ENCODE measurements at places on chromosomes 3 and 15.

DNA sequence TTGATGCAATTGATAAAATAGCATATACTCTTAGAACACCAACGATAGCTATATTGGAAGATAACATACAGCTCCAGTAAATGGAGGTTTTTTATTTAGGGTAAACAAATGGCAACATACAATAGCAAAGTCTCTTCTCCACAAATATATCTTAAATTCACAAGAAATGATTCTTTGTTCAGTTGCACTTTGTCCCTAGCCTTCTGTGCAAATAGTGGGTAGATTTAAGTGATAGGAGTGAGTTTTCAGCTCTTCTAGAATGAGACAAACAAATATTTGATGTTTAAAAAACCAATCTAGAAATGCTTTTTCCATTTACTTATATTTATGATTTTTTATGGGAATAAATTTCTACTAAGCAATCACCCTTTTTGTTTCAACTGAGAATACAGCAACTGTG is 253.8 kb downstream of the NEK10 start:
- DNase-seq: no peak

DNA sequence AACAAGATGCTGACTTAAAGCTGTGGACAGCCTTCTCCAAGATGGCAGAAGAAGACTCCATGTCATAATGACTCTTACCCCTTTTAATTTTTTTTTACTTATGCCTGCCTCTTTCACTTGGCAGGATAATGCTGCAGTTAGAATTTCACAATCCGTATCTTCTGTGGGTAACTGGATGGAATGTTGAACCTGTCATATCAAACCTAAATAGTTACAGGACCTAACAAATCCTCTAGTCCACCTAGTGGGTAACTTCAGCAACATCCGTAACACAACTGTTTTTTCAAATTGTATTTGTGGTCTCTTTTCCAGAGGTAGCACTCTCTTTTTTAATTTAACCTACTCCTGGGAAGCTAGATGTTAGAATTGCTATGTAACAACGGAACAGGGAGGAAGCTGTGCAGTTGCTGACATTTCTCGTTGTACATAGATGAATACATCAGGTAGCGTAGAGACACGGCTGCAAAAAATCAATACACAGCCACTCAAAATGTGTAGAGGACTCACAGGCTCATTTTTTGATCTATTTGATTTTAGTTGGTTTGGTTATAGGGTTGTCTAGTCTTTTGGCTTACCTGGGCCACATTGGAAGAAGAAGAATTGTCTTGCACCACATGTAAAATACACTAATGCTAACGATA is 43.9 kb upstream of the TRPM1 start:
- no peak for DNase-seq

DNA sequence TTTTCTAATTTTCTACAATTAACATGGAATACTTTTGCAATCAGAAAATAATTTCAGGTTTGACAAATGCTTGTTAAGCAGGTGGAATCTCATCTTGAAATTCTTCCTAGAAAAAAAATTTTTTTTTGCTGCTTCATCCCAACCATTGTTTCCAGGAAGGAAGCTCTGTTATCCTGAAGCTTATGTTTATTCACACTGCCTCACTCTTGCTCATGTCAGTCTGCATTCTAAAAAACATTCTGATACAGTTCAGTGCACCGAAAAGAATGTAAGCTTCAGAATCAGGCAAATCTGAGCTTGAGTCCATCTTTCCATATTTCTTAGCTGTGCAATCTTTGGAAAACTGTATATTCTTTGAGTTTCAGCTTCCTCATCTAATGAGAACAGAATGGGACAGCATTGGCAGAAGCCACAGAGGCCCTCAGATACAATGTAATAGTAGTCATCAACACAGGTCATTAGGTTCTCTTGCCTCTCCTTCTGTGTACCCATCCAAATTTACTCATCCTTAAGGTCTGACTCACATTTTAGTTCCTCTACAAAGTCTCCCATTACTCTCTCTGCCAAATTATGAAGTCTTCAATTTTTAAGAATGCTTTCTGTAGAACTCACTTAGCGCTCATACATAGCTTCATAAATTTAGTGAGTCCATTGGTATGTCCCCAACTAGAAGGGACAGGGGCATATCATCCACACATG is 881.8 kb upstream of the NR2F2 start:
- DNase-seq: no peak

- DNase-seq: no peak
Observed at GRCh38 chr3:71260782-71261181, 322.7 kb downstream of the FOXP1 start.

DNA sequence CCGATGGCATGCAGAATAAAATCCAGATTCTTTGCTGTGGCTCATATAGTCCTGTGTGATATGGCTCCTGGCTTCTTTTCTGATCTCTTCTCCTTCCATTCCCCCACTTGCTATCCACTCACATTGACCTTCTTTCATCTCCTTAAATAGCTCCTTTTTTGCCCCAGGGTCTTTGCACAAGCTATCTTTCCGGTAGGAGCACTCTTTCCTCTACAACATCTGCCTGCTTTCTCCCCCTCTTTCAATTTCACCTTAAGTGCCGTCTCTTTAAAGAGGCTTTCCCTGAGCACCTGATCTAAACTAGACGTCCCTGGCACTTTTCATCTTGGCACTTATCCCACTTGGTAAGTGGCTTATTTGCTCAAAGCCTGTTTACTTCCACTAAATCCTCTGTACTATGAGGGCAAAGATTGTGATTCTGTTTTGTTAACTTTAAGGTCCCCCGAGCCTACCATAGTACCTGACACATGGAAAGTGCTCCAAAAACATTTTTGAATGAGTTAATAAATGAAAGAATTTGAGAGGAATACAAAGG is 323.3 kb upstream of the TLE3 start:
- no peak for DNase-seq

DNA sequence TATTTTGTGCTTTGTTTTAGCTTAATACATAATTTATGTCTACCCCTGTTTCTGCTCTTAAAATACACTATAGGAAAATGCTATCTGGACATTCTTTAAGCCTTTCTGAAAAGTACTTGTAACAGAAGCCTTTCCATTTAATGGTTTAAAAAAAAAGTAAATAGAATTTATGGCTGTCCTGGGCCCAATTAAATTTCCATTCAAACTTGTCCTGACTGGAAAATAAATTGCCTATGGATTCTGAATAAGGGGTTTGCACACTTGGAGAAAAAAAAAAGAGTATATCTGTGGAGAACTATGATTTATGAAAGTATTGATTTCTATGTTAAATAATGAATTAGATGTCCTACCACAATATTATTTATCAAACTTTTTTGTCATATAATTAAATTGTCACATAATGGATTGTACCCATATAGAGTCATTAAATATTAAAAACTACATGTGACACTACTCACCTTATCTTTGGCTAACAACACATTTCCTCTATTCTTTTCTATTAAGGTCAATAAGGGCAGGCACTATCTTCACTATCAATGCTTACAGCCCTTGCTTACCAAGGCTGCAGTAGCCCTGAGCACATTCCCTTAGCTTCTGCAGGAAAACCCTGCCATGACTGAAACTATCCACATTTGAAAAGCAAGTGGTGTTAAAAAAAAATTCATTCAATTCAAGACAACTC is 396.1 kb upstream of the ROBO2 start:
- DNase-seq: no peak

- no peak for DNase-seq
Observed at GRCh38 chr3:159657176-159657575, 331.5 kb upstream of the IL12A start.

GRCh38 chr15:52350423-52350822 is 54.8 kb upstream of the MYO5C start:
- DNase-seq: no peak

DNA sequence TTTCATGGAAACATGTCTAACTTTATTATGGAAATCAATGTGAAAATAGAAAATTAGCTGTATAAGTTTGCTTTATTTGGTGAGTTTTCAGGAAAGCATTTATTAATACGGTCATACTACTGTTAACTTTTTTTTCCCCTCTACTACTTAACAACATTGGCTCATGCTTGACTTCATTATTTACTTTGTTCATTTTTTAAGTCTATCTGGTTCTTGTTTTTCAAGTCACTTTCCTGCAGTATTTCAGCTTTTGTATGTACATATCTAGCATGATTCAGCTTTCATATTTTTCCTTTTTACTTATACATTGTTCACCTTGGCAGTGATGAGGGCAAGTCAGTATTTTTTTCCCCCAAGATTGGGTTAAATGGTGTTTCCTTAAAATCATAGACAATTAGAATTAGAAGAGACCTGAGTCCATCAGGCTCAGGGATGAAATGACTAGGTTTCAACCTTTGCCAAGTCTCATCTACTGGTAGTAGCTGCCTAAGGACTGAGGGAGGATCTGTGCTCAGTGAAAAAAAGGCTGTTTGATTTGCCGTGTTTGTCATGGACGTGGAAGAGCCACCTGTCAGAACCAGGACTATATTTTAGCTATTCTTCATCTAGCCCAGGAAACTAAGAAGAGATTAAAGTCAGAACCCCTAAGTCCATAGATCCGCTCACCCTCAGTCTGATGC is 15.4 kb downstream of the TMOD3 start:
- DNase-seq: no peak

- peak; percentile 79 for DNase-seq
Observed at GRCh38 chr15:45458746-45459403, 63.7 kb downstream of the SLC30A4 start.

DNA sequence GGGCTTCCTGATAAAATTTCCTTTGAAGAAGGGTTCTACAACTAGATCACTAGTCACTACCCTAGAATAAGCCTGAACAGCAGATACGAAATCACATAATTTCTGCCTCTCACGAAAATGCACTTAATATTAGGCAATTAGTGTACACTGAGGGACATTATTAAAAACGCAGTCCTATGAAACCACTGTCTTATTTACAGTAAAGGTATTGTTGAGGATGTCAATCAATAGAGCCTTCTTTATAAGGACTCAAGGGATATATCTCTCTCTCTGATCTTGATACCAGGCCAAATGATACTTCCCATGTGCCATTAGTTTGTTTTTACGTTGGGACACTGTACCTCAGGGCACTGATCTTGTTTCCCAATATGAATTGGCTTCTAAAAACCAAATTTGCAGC is 59.6 kb downstream of the ETFA start:
- no peak for DNase-seq

DNA sequence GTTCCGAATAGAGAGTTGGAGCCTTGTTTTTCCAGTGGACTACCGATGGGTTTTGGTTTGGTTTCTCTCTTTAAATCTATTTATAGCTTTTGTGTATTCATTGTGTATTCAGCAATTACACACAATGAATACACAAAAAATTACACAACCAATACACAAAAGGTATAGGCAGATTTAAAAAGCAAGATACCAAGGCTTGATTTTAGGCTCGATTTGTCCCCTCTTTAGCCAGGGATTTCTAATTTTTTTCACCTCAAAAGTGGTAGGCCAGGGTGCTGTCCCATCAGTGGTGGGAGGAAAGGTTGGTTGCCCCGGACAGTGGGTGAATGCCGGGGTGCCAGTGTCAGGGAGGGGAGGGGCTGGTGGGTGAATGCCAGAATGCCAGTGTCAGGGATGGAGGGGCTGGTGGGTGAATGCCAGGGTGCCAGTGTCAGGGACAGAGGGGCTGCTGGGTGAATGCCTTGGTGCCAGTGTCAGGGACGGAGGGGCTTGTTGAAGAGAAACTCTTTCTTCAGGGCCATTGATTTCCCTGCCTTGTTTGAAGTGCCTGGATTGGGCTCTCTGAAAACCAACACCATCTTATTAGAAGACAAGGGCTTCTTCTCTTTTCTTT is 186.2 kb downstream of the GOLGA6L6 start:
- DNase-seq: peak; percentile 12

DNA sequence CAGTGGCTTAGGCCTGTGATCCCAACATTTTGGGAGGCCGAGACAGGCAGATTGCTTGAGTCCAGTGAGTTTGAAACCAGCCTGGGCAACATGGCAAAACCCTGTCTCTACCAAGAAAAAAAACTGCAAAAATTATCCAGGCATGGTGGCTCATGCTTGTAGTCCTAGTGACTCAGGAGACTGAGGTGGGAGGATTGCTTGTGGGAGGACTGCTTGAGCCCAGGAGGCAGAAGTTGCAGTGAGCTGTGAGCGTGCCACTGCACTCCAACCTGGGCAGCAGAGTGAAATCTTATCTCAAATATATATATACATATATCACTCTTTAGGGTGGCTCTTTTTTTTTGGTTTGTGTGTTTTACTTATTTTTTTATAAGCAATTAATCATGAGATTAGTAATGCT is 83.7 kb upstream of the WDR72 start:
- DNase-seq: no peak

- no peak for DNase-seq
Observed at GRCh38 chr15:69602921-69603320, 150.3 kb downstream of the RPLP1 start.

GRCh38 chr3:122563717-122564025 is 429 bp downstream of the PARP9 start:
- DNase-seq: peak; percentile 16

DNA sequence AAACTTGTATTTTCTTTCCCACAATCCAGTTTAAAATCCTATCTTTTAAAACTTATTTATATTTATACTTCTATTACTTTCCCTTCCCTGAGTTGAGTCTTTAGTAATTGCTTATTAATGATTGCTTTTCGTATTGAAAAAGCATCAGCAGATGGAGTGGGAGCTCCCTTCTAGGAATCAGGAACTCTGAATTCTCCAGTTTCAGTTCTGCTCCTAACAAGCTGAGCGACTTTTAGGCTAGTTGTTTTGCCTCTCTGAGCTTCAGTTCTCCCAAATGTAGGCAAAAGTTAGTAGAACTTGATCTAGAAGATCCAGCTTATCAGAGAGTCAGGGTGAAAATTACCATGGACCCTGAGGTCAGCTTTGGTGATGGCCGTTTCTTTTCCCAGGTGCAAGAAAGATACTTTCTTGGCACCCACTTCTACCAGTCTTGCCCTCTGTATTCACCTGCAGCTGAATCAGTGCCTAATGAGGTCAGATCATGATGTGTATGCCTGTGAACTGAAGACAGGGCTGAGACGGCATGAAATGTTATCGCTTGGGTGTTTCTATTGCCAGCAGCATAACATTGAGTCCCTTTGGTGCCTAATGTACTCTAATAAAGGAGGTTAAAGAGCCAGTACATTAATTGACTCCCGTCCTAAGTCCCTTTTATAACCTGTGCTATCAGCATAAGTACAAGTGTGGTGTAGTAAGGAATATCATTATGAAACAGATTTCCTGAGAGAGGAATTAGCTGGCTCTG is 194.5 kb upstream of the TBC1D5 start:
- no peak for DNase-seq

GRCh38 chr3:71917545-71917944 is 132.6 kb upstream of the PROK2 start:
- no peak for DNase-seq

DNA sequence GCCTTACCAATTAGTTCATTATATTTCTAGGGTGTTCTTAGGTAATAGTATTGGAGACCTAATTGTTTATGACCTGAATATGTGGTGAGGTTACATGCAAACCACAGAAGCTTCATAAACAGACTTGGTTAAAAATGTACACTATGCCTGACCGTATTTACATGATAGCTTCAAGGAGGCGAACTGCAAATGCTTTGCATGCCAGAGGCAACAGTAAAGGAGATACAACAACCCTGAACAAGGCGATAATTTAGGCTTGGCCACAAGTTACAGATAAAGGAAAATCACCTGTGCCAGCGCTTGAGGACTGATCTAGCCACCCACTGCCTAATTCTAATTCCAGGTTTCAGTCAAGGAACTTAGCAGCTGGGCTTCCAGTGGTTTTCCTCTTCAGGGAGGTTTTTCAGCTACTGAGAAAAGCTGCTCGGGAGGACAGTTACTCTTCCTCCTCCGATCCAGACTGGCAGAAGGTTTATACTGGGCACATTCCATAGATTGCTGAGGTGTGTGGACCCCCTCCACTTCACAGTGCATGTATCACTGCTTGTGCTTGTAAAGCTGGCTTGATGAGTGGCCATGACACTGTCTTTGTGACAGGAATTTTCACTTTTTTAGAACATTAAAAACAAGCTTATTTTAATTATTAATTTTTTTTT is 95.6 kb downstream of the DHX36 start:
- no peak for DNase-seq

All from activated naive CD4-positive, alpha-beta T cell treated with anti-CD3 and anti-CD28 coated beads, Interleukin-2, amount 50 U/mL, for 16 hours (primary cell).